HepG2 (cell line): ENCODE measurements at places on chromosomes 3 and 15.
A peak's percentile ranks its signal among the peaks of the same experiment; 100 is the strongest.

- peak; percentile 3 for DNase-seq
Observed at GRCh38 chr3:85571835-85572234, 613.0 kb downstream of the CADM2 start.

DNA sequence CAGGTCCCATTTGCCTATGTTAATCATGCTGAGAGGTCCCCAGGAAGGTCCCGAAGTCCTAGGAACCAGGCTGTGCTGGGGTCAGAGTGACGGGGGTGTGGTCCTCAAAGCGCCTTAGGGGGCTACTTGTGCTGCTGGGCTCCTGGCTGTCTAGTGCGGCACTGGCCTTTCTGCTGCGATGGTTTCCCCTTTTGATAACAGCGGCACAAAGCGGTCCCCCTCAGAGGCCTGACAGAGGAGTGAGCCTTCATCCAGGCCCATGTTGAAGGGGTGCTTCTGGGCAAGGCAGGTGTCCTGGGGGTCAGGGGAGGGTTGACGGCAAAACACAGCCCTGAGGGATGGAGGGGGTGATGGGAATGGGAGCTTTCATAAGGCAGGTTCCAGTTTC is 68.8 kb downstream of the HMCES start:
- DNase-seq: no peak

- no peak for DNase-seq
Observed at GRCh38 chr3:86951322-86951721, 39.6 kb downstream of the VGLL3 start.

- DNase-seq: no peak
Observed at GRCh38 chr3:117444175-117444574, 734.6 kb downstream of the TUSC7 start.

- no peak for DNase-seq
Observed at GRCh38 chr3:177711637-177712036, 514.4 kb upstream of the TBL1XR1 start.

- DNase-seq: no peak
Observed at GRCh38 chr3:156561533-156561932, 6.6 kb upstream of the SSR3 start.

GRCh38 chr3:159882790-159883779 is 105.5 kb upstream of the IL12A start:
- DNase-seq: no peak

GRCh38 chr3:127003601-127004280 is 20.8 kb downstream of the PLXNA1 start:
- DNase-seq: no peak

- DNase-seq: no peak
Observed at GRCh38 chr15:83612898-83613635, 40.9 kb upstream of the ADAMTSL3 start.

DNA sequence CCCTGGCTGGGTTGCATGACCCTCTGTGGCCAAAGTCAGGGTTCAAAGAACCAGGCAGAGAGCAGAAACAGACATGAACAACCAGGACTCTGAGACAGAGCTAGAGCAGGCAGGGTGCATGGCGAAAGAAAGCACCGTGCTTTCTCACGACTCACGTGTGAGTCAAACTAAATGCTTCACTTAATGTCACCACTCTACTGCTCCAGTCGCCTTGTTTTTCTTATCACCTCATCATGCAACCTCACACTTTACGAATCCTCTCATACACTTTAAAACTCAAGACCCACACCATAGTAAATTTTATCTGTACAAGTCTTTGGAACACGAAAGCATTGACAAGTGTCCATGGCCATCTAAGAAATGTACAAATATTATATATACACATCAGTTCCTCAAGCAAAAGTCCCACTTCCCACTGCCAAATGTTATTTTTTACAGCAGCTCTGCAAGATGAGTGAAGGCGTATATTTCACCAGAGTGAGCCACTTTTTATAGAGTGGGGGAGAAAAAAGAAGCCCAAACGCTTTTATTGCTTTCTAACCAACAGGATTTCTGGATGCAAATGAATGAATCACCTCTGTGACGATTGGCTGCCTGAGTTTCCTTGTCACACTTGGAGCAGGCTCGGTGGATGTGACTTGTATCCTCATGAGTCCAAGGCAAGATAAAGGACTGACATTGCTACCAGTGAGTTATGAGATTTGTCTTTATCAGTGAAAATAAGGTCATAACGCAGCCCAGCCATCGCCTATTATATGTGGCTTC is 16.0 kb upstream of the MEGF11 start:
- DNase-seq: no peak

GRCh38 chr3:9916734-9917680 is at the start of gene IL17RC:
Gene IL17RC, plus strand, starts transcription at chr3:9917098. Its CDS starts 218 bp downstream, at chr3:9917316.
- peak; percentile 83 for DNase-seq

GRCh38 chr15:47293466-47294162 is 423.7 kb upstream of the SEMA6D start:
- no peak for DNase-seq

DNA sequence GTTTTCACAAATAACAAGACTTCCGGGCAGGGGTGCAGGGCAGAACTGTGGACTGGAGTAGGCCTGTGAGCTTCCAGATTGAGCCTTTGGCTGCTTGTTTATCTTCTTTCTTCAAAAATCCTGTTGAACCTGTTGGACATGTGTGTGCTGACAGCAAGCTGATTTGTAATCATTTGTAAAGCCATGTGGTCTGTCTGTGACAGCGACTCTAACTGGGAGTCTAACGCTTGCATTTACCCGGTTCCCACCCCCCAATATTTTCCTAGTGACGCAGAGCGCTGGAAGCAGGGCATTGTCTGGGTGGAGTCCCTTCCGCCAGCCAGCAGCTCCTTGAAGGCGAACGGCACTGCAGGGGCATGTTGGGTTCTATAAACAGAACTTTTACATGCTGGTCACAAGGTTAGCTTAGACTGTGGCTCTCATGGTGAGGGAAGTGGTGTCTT is 85.7 kb upstream of the MYZAP start:
- DNase-seq: no peak

- DNase-seq: no peak
Observed at GRCh38 chr3:126442094-126442855, 33.4 kb downstream of the ZXDC start.

GRCh38 chr3:81443958-81444357 is 317.5 kb downstream of the GBE1 start:
- no peak for DNase-seq

DNA sequence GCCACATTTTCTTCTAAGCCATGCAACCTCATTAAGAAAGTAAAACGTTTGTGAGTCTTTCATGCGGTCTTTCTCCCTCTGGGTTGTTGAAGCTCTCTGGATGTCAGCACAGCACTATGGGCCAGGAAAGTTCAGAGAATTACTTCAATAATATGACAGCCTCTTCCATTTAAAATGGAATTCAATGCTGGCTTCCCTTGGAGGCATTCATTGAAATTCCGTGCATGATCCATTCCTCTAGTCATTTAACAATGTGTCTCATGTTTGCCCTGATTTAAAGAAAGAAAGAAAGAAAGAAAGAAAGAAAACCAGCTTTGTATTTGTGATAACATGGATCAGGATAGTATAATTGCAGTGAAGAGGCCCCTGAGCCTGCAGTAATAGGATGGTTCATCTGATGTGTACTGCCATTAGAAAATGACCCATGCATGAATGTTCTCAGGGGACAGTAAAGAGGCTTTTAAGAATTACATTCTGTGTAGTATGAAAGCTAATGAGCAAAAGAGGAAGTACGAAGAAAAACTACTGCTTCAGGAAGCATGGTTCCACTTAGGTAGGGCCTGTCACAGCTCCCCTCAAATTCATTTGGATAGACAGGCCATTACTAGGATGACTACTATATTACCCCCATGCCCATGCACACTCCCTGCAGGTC is 146.0 kb downstream of the ARPP21 start:
- DNase-seq: no peak

DNA sequence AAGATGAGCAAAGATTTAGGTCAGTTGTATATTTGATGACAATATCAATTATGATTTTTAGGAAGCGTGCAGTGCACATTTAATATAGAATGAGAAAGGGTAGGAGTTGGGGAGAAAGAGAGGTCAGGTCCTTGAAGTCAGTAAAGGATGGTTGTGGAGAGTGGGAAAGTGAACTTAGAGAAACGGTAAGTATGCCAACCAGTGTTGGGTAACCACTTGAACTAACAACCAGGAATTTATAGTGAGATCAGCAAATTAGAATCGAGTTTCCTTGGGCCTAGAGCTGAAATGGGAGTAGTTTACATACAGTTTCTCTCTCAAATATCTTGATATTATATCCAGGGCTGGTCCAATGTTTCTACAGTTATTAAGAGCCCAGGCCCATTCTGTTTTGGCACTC is 188.5 kb upstream of the RBMS3 start:
- DNase-seq: no peak

GRCh38 chr3:159904911-159905310 is 83.7 kb upstream of the IL12A start:
- no peak for DNase-seq
